ENCODE measurements at places on chromosomes 16 and 17.

DNA sequence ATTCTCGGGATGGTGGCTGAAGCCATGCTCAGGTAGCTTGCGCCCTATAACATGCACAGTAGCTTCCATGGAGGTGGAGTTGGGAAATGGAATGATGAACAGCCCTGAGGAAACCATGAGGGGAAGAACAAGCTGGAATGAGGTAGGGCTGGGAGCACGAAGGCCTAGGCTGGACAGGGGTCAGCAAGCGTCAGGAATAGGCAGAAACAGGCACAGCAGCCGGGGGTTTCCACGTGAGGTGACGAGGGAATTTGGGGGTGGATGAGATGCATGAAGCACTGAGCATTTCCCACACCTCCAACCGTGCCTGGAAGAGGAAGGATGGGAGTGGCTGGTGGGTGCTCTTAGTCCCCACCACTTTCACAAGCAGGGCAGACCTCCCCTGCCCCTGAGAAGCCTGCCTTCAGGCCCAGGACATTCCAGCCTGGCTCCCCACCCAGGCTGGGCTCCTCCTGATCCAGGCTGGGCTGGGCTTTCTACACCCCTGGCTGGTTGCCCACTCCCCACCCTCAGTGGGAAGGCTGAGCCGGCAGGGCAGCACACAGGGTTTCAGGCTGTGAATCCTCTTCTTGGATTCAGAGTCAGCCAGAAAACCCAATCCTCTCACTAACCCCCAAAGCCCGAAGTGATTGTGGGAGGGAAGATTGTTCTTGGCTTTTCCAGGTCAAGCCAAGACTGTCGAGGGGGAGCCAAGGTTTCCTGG is 21.9 kb downstream of the PLEKHG4 start:
- no peak for DNase-seq

DNA sequence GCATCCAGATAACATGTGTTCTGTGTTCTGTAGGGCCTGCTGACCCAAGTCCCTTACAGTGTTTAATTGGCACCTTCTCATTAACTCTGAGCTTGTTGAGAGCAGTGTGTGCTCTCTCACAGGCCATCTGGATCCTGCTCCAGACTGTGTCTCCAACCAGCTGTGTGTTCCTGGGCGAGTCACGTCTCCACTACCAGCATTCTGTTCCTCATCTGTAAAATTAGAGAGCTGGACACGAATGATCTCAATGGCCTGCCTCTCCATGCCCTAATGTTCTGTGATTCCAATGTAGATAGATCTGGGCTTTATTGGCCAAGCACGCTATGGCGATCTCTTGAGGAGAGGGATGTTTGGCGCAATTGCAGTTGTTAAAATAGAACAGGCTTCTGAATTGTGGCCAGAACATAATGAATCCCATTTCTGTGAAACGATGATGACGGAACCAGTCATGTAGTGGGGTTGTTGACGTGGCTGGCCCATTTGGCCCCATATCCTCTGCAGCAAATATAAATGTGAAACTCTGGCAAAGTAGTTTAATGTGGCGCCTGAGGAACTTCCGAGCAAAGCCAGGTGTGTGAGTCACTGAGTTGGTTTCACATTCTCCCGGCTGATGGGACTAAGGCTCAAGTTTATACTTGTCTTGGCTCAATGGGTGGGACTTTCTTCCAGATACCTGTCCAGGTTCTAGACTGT is 22.2 kb downstream of the TBX4 start:
- DNase-seq = no peak

DNA sequence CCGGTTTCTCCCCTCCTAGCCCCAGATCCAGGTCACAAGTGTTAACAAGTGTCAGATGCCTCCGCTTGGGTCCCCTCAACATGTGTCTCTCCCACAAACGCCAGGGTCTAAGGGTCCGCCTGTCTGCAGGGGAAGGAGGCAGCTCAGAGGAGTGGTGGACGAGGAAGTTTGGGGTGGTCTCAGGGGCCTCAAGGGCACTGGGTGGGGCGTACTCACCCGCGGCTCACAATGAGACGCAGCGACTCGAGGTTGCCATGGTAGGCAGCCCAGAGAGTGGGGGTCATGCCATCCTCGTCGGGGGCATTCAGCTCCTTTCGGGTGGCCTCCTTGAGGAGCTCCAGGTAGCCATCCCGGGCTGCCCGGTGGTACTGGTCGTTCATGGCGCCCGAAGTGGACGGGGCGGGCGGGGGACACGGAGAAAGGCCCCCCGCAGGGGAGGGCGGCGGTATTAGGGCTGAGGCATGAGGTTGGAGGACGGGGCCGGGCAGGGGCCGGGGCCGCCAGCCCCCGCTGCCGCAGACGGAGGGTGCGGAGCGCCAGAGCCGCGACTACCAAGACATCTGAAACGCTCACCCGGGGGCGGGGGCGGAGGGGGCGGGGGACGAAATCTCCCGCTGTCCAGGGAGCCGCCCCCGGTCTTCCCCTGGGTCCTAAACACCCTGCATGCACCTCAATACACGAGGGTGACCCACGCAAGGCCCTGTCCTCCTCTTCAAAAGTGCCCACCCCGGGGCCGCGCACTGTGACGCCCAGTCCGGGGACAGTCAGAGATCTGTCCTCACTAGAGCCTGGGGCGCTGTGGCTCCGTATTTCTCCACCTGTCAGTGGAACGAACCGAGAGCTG is at the start of gene USH1G:
Gene USH1G (minus strand): TSS at position 562 of the 844 bp plus-strand sequence. CDS start 182 bp downstream, at position 380.
- DNase-seq = no peak

- no peak for DNase-seq
Measured at GRCh38 chr17:36494674-36495073, 8.2 kb downstream of the ZNHIT3 start.

DNA sequence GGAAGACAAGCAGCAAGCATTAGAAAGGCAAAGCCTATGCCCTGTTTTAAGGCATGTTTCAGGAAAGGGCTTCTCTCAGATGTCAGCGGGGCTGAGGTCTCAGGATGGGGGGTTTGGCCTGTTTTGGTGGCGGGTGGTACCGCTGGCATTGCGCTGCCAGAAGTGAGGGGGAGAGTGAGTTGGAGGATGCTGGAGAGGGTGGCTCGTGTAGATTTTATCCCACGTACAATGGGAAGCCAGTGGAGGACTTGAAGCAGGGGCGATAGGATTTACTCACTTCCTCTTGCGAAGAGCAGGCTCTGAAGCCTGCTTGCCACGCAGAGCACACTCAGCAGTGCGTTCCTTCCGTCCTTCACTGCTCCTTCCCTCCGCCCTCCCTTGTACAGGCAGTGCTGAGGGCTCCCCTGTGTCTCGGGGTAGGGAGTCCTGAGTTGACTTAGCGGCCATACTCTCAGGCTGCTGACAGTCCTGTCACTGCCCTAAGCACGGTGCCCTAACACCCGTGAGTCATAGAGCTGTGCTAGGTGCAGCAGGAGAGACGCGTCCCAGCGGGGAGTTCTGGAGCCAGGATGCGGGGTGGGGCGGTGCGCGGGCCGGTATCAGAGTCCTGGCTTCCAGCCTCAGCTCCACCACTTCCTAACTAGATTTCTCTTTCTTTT is 113.1 kb downstream of the SNX29 start:
- DNase-seq = peak; percentile 20

- DNase-seq = no peak
Measured at GRCh38 chr16:12459391-12460063, 344.2 kb downstream of the CPPED1 start.

- DNase-seq = no peak
Measured at GRCh38 chr17:57375040-57375769, 118.9 kb downstream of the MSI2 start.

- no peak for DNase-seq
Measured at GRCh38 chr17:11308531-11308930, 67.5 kb downstream of the SHISA6 start.

DNA sequence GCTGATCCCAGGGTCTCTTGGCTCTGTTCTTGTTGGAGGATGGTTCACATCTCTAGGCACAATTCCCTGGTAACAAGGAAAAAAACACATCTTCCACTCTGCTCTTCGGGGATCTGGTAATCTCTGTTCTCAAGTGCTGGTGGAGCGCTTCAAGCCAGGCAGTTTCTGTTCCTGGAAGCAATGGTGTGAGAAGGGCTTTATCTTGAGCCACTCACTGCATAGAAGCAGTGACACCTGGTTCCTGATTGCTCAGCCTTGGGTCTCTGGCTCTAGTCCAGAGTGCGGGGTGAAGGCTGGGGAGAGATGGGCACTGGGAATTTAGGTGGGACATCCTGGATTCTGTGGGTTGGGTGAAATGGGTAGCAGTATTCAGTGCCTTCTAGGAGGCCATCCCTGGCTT is 14.1 kb downstream of the AKAP1 start:
- no peak for DNase-seq

DNA sequence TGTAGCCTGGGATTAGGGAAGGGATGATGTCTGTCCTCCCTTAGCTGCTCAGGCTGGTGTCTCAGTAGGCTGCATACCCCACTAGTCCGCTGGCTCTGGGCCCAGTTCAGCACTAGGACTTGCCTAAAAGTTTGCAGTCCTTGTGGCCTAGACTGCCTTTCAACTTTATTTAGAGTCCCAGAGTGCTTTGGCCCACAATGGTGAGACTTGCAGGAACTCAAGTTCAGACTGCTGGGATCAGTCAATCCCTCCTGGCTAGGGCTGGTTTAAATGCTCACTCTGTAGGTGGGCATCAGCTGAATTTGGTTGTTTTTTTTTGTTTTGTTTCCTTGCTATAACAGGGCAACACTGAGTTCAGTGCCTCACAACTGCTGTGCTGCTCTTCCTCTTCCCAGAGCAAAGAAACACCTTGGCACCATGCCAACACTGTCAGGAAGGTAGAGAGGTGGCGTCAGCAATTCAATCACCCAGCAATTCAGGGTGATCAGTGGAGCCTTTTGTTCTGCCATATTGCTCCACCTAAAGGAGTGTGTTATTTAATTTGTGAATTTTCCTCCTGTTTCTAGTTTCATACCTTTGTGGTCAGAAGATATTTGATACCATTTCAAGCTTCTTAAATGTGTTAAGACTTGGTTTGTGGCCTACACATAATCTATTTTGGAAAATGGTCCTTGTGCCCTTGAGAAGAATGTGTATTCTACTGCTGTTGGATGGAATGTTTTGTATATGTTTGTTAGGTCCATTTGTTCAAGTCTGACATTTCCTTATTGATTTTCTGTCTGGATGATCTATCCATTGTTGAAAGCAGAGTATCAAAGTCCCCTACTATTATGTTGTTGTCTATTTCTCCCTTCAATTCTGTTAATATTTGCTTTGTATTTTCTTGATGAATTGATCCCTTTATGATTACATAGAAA is 284.0 kb upstream of the PMFBP1 start:
- no peak for DNase-seq

DNA sequence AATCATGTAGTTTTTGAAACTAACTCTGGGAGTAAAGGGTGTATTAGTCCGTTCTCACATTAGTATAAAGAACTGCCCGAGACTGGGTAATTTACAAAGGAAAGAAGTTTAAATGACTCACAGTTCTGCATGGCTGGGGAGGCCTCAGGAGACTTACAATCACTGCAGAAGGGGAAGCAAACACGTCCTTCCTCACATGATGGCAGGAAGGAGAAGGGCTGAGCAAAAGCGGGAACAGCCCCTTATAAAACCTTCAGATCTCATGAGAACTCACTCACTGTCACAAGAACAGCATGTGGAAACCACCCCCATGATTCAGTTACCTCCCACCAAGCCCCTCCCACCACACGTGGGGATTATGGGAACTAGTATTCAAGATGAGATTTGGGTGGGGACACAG is 256.5 kb upstream of the TNRC6C start:
- DNase-seq = no peak

GRCh38 chr17:49995055-49995738 is at the start of gene DLX3:
Gene DLX3 (minus strand): TSS chr17:49995224. CDS start chr17:49994998, 226 bp downstream.
- DNase-seq = no peak

GRCh38 chr16:84790301-84790700 is 29.5 kb upstream of the CRISPLD2 start:
- no peak for DNase-seq

DNA sequence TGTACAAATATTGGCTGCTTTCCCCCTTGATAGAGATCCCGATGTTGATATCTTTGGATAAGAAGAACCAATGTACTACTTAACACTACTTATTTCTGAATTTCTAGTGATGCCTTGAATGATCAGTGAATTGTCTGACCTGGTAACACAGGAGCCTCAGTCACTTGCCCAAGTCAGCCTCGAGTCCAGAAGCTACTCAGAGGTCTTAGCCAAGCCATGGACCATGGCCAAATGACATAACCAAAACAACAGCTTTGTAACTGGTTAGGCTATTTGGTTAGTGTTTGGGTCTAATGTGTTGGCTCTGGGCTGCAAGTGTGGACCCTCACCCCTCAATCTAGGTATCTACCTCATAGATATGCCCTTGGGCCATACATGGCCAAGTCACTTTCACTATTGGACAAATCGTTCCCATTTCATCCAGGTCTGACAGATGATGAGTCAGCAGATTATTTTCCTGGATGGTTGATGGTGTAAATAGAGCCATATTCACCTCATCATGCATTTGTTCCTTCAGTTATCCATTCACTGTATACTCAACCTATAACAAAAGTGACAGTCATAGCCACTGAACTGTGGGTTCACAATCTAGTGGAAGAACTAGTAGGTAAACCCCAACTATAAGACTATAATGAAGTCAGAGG is 3.5 kb downstream of the RBFOX1 start:
- no peak for DNase-seq

GRCh38 chr16:8655184-8655717 is 19.2 kb upstream of the ABAT start:
- DNase-seq = no peak

GRCh38 chr17:7992924-7993323 is 9.5 kb upstream of the GUCY2D start:
- DNase-seq = no peak

DNA sequence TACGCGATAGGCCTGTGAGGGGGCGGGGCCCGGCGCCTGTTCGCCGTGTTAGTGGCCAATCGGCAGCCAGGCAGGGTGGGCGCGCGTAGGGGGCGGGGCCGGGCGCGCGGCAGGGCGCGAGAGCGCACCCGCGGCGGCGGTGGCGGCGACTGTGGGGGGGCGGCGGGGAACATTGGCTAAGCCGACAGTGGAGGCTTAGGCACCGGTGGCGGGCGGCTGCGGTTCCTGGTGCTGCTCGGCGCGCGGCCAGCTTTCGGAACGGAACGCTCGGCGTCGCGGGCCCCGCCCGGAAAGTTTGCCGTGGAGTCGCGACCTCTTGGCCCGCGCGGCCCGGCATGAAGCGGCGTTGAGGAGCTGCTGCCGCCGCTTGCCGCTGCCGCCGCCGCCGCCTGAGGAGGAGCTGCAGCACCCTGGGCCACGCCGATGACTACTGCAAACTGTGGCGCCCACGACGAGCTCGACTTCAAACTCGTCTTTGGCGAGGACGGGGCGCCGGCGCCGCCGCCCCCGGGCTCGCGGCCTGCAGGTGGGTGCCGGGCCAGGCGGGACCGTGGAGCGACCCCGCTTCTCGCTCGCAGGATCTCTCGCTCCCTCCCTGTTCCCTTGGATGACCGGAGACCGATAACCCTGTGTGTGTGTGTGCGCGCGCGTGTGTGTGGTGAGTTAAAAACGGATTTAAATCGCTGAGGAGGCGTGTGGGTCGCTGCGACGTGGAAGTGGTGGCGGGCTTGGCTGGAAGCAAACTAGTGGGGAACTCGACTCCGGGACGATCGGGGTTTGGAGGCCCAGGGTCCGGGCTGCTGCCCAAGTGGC is at the start of gene NFATC3:
Gene NFATC3 (plus strand): TSS at position 112 of the 813 bp plus-strand sequence. CDS start 312 bp downstream, at position 424.
- DNase-seq = peak; percentile 99

- DNase-seq = no peak
Measured at GRCh38 chr17:73705594-73705993, 61.3 kb upstream of the SDK2 start.

GRCh38 chr17:57970710-57971109 is 15.5 kb upstream of the CUEDC1 start:
- no peak for DNase-seq

GRCh38 chr17:57106107-57106835 is 21.2 kb downstream of the AKAP1 start:
- DNase-seq = no peak

GRCh38 chr17:8806926-8807550 is 7.9 kb upstream of the MFSD6L start:
- DNase-seq = no peak

GRCh38 chr16:21081329-21081728 is 69.3 kb downstream of the DNAH3 start:
- no peak for DNase-seq

Data from stimulated activated CD4-positive, alpha-beta T cell treated with anti-CD3 and anti-CD28 coated beads, Interleukin-1b, Interleukin-23, amount 100 ng/mL, for 24 hours (primary cell).